AG08396 (cell line): ENCODE measurements at places on chromosomes 4 and X.

- peak; percentile 5 for DNase-seq
Measured at GRCh38 chrX:34300871-34301270, 168.8 kb upstream of the FAM47A start.

GRCh38 chr4:47278631-47279030 lies 184.9 kb downstream of the COMMD8 start:
- DNase-seq: no peak

GRCh38 chrX:153780678-153781427 lies at the start of gene SRPK3:
SRPK3 (plus strand) TSS chrX:153781041; CDS start chrX:153781087, 46 bp downstream.
- peak; percentile 71 for DNase-seq

DNA sequence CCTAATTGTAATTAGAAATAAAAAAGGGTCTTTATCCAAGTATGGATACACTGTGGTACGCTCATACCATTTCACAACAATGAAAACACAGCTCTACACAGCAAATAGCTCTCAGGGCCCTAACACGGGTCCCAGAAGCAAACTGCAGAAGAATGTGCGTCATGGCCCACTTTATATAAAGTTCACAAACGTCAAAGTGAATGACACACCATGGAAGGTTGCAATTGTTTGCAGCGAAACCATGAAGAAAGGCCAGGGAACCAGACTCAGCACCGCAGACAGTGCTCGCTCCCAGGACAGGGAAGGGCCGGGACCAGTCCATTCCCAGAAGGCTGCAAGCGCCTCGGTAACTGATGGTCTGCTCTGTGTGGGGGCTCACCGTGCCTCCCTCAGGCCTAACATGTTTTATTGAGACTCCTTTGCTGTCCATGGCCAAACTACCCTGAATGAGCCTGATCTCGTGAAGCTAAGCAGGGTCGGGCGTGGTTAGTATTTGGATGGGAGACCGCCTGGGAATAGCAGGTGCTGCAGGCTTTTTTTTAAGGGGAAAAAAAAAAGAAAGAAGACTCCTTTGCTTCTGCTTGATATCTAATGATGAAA lies 47.8 kb downstream of the ACOX3 start:
- DNase-seq: no peak

GRCh38 chr4:46503739-46504138 lies 113.8 kb upstream of the GABRA2 start:
- no peak for DNase-seq
